ENCODE measurements at places on chromosomes 12 and 14.

- no peak for DNase-seq
Observed at GRCh38 chr12:106645465-106646330, 62.9 kb downstream of the RFX4 start.

DNA sequence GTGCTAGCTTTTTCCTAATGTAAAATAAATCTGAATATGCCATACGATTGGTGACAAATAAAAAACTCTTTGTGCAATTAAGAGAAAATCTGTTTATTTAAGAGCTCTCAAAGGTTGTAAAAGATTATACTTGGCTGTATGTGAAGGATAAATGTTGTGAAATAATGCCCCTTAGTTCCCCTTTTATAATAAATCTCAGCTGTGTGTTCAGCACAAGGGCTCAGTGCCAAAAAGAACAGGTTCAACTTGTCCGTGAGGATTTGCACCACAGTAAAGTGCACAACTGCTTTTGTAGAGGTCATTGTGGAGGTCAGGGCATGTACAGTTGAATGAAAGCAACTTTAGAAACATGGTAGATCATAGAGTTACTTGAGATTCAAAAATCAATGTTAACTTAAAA lies 118.6 kb downstream of the TRMT5 start:
- no peak for DNase-seq

GRCh38 chr14:80084196-80084595 lies 127.1 kb downstream of the DIO2 start:
- no peak for DNase-seq

DNA sequence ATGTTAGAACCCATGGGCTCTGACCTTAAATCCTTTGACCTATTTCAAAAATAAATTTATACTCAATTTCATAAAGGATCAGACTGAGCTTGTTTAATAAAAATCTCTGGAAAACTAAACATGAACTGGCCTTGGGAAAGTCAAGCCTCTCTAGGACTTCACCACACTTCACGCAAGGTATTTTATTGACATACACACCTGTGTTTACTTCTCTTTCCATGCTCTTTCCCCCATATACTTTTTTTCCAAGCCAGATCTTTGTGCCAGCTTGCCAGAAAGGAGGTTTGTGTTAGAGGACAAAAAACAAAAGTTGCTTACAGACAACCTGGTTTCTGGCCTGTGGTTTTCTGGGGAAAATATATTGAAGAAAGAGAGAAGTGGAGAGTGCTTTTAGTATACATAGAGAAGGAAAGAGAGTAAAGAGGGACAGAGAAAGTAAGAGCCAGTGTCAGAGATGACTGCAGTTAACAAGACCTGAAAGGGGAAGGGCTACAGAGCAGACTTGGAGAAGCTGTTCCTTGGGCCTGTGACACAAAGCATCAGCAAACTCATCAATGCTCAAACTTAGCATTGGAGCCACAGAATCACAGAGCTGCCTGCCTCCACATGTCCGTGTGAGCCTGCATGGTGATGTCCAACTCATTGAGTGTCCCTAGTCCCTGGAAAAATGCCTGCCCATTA lies 77.3 kb upstream of the TMTC2 start:
- DNase-seq = no peak

GRCh38 chr14:35261774-35262173 lies 30.4 kb upstream of the PSMA6 start:
- no peak for DNase-seq

- peak; percentile 17 for DNase-seq
Observed at GRCh38 chr14:102140027-102140749, 491 bp downstream of the WDR20 start.

GRCh38 chr14:59221568-59221967 lies 33.1 kb downstream of the DAAM1 start:
- DNase-seq = no peak

- DNase-seq = no peak
Observed at GRCh38 chr12:39935275-39935674, 170.6 kb downstream of the SLC2A13 start.

GRCh38 chr12:7806863-7807487 lies 17.8 kb downstream of the NANOG start:
- DNase-seq = peak; percentile 28

DNA sequence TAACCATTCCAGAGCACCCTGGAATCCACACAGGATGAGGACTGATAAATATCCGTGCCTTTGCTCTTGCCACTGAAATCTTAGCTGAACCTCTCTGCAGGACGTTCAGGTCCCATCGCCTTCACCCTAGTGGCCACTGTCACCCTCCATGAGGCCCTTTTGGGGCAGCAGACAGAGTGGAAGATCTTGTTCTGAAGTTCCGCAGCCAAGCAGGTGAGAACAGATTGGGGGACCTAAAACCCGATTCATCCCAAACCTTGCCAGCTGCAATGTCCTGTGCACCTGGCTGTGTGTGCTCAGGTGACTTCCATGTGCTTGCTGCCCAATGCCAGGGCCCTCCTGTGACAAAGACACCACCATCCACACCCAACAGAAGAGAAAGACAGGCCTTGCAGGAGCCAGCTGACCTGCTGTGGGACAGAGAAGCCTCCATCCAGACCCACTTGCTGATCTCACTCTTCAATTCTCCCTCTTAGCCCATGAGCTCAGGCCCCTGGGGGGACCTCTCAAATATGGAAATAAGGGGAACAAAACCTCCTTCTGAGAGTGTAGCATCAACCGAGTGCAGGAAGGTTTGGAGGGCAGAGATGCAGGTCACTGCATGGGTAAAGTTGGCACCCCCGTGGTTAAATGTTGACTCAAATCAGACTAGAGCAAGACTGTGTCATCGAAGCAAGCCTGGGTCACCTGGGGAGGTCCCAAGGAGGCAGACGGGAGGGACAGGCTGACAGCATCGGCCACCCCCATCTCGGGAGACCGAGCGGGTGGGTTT lies 308.7 kb upstream of the DIO3 start:
- DNase-seq = no peak

Measured in effector CD8-positive, alpha-beta T cell (primary cell).